Thoracic aorta (tissue), 2 donors: ENCODE measurements at places on chromosomes 3 and 15. TPM values are rescaled to one million over a fixed set of nuclear protein-coding genes. Genes with fewer than 3 reads are reported as not detected.

The RLBP1 gene
- total RNA-seq: not detected

GRCh38 chr3:107574650-107575049 is 51.9 kb downstream of the BBX start:
- DNase-seq: no peak

DNA sequence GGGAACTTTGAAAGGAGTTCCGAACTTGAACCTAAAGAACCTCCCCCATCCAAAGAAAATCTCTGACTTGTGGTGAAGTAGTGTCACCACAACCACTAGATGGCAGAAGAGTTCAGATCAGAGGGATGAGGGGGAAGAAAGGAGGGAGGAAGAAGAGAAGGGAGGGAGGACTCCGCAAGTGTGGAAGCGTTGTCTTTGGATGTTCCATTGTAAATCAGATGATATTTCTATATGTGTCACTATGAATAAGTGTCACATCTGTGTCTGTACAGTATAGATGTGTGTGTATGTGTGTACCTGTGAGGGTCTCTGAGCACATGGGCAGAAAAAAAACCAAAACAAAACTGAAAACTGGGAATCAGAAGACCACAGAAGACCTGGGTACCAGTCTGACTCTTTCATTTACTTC is 16.9 kb downstream of the SLC24A1 start:
- DNase-seq: no peak

DNA sequence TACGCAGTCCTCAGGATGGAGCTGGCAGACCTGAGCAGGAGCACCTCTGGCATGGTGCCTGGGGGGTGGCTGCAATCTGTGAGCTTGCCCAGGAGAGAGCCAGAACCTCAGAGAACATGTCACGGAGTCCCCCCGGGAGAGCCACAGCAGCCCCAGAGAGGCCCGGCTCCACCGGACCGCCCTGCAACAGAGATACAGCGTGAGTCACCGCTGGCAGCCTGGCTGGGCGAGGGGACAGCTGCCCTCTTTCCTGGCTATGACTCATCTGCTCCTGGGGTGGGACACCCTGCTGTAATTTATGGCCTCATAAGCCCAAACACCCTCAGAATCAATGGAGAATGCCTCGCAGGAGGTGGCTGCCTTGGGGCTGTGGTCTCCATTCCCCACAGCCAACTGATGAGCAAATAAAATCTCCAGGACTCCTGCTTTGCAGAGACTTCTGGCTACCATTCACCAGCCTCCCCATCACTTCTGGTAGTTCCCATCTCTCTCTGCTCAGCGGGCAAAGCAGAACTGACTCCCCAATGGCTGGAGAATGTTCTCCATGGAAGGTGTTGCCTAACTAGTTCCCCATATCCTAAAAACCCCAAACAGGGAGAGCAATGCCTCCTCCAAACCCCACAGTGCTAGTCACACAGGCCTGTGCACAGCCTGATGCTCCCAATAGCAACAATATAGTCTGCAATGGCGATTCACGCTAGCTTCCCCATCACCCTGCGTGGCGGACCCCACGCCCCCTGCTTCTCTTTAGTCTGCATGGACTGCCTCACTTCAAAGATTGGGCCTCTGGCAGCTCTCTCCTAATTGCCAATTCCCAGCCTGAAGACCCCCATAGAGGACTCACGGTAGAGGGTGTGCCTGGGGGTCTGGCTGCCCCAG is 21.6 kb downstream of the ACSBG1 start:
- DNase-seq: no peak

The GP9 gene
- total RNA-seq: not detected

The MUC13 gene
- 0.49 TPM for total RNA-seq
